ENCODE measurements at places on chromosomes 12 and 14.

GRCh38 chr14:104238424-104239184 is 100.2 kb downstream of the KIF26A start:
- DNase-seq = no peak

DNA sequence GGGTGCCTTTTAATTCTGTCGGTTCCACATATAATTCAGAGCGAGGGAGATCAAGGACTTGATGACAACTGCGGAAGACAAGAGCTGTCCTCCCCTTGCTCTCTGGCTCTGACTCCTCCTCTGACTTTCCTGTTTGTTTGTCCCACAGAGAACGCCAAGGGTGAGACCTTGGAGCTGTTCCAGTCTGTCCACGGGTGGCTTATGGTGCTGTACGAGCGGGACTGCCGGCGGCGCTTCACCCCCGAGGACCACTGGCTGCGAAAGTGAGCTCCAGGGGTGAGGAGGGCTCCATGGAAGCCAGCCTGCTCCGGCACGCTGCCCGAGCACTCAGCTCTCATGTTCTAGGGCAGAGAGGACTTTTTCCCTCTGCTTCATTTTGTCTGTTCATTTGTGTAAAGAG is 32.8 kb downstream of the UBE3B start:
- no peak for DNase-seq

GRCh38 chr12:76255692-76256091 is 92.5 kb downstream of the BBS10 start:
- DNase-seq = no peak

- DNase-seq = no peak
Observed at GRCh38 chr14:68263563-68264259, 444.1 kb downstream of the RAD51B start.

DNA sequence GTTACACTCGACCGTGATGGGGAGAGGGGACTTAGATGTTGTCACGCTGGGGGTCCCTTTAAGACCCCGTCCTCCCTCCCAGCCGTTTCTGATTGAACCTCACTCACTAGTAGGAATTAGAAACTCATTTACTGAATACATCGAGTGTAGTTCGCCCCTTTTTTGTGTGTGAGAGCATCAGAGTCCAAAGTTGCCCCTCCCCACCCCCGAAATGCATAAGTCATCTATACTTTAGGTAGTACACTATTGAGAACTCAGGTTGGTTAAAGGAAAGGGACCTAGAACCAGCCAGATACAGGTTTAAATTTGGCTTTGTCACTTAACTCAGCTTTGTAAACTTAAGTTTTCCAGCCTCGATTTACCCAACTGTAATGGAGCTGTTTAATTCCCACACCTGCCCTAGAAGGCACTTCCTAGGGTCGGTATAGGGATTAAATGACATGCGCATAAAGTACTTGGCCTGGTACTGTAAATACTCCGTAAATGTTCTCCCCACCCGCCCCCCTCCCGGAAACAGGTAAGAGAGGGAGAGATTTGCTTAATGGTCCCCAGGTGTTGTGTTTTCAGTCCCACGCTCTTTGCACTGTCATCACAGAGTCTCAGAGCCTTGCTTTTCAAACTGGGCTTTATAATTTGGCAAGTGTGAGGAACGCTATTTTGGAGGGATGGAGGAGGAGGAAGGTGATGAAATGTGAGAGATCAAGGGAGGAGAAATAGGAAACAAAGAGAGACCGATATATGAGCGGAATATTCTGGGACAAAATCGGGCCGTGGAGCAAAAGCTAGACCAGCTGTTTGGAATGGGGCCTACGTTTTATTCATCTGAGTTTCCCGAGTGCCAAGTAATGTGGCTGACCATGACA is 897 bp downstream of the SUDS3 start:
- DNase-seq = no peak
